ENCODE measurements at places on chromosomes 6 and 20.

DNA sequence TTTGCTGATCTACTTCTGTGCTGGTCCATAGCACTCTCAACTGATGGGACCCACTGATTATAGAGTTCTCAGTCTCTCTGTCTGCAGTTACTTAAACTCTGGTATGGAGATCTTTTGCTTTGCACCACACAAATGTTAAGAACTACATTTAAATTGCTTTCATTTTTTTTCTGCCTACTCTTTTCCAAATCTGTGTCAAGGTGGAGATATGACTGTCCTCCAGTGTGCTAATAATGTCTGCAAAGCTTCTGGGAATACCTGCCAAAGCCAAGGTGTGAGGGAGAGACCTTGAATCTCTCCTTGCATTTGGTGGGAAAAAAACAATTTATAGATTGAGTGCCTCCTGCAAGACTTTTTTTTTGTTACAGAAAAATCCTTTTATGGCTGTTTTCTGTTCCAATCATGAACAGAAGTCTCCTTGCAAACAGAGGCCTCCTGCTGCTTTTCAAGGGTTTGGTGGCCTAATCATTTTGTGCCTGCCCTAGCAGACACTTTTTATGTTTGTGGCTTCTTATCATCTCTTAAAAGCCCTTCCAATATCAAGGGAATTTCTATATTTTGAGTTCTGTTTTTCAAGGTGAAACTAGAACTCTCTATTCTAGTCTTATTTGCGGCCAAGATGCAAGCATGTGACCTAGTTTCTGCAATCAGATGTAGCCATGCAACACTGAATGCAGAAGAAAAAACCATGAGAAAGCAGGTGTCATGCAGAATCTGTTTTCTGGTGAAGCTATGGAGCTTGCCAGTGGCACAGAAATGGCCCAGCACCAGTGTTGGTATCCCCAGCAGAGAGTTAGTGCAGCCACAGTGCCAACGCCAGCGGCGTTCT is 23.2 kb upstream of the AKIRIN2 start:
- no peak for DNase-seq

DNA sequence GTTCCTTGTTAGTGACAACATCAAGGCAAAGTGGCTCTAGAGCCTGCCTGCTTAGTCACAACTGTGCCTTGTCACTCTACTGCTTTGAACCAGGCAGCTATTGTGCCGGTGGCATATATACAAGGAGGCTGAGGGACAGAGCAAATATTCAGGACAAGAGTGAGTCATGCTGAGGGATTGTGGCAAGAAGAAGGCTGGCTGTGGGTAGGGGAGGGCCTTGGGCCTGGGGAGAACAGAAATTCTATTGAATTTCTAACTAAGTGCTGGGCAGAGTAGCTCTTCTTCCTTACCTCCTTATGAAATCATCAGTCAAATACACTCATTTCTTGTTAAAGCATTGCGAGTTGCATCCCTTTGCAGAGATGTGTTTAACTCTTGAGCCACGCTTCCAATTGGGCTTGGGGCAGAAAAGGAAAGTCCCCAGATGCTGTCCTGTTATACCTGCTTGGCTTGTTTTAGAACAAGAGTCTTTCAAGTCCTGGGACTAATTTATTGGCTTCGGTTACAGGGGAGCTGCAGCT is 59.7 kb downstream of the PFDN4 start:
- no peak for DNase-seq

GRCh38 chr6:25987845-25988244 is 25.2 kb downstream of the TRIM38 start:
- DNase-seq, result no peak

DNA sequence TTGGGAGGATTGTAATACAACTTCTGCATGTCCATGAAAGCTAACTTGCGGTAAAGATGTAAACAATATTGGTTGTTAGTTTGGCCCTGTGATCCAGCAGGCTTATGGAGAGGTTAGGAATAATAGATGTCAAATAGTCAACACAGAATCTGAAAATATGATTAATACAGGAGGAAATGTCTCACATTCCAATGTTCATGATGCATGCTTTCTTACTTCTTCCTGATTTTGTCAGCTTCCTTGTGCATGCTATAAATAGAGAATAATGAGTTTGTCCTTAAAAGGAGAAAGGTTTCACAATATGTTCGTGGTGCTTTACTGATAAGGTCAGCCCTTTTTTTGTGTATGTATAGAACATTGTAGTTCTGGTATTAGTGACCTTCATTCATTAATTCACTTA is 136.7 kb downstream of the MMUT start:
- DNase-seq, result no peak

DNA sequence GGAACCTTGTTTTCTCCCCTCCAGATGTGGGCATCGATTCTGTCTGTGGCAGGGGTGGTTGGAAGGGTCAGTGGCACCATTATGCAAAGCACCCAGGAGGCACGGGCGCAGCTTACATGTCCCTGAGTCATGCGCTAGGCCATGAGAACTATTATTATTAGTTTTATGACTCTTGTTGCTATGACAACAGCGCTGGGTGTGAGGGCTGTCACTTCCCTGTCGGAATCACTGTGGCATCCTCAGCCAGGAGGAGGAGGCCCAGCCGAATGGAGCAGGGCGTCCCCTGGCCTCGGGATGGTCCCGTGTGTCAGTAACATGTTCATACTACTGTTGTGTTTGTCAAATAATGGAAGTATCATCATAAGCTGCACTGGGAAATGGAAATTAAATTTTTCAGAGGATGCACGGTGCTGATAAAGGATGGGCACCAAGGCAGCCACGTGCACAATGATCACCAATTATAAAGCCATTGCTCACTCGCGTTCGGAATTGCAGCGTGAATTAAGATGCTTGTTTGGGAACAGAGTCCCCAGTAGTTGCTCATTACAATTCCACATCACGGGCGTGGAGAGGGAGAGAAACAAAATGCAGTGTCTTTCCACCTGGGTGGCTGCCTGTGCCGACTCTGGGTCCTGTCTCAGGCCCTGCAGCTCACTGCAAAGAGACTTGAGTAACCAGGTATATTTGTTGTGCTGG is 247.9 kb downstream of the CDH4 start:
- no peak for DNase-seq

DNA sequence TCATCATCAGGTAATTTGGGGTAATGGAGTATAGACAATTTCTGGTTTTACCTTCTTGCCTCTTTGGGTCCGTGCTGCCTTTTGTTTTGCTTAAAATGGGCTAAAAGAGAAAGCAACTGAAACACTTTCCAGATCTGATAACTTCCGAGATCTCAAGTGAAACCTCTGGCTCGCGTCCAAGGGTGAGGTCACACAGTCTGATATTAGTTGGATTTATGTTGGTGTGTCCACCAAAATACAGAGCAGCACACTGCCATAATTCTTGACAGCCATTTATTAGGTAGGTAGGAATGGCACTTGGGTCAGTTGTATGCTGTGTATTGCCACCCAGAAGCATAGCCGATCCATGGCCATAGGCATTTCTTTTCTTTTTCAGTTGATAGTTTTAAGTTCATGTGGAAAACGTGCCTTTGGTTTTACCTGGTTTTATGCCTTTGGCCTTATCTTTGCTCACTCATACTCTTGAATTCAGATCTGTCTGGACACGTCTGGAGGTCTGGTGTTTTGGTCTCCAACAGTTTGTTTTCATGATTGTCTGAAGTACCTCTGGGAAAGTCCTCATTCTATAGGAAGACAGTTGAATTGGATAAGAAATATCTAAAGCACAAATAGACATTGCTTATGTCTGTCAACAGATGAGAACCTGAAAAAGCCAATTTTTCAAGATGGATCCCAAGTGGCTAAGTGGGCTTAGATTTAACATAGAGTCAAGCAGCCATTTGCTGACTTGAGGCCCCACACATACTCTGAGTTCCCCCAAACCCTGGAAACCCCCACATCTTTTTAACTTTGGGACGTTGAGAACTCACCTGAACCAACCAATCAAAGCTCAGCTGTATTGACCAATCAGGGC is 320.8 kb downstream of the SOX4 start:
- DNase-seq, result peak; percentile 36

GRCh38 chr20:37288091-37288490 is 1.4 kb upstream of the MANBAL start:
- no peak for DNase-seq

- no peak for DNase-seq
Observed at GRCh38 chr6:70889270-70889669, 67.6 kb downstream of the B3GAT2 start.

DNA sequence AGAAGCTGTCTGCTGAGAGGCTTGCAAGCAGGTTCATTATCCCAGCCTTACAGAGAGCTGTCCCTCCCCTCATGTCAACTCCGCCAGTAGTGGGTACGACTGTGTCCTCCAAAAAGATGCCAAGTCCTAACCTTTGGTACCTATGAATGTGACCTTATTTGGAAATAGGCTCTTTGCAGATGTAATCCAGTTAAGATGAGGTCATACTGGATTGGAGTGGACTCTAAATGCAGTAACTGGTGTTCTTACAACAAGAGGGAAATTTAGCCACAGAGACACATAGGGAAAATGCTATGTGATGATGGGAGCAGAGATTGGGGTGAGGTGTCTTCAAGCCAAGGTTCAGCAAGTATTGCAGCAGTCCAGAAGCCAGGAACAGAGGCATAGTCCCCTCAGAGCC is 90.8 kb upstream of the FOXP4 start:
- DNase-seq, result no peak

- no peak for DNase-seq
Observed at GRCh38 chr6:170043150-170043819, 247.6 kb downstream of the DLL1 start.

DNA sequence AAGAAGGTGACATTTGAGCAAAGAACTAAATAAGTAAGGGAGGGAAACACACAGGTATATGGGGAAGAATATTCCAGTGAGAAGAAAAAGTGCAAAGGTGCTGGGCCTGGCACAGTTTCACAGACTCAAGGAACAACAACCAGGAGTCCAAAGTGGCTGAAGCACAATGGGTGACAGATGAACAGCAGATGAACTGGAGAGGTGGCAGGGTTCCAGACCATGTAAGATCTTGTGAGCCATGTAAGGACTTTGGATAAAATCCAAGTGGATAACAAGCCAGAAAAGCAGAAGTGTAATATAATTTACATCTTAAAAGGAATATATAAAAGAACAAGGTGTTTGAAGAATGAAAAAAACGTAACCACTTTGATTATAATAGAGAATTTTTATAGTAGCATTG is 87.9 kb downstream of the MMS22L start:
- DNase-seq, result no peak

- DNase-seq, result peak; percentile 64
Observed at GRCh38 chr20:59400708-59401107, 100.3 kb downstream of the EDN3 start.

GRCh38 chr20:51463998-51464397 is 78.5 kb downstream of the NFATC2 start:
- no peak for DNase-seq

DNA sequence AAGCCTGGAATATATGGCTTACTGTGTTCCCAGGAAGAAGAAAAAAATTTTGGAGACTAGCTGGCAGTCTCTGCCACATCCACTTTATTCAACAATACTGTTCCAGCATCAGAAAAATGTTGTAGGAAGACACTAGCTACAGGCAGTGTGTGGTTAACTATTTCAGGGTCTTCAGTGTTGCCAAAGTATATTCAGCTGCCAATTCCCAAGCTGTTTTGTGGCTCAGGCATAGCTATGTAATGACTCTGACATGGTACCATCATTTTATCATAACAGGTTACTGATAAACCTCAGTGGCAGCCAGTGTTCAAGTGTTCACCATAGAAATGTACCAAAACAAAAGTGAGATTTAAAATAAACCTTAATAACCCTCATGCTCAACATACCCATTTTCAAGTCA is 503.1 kb downstream of the ADGRB3 start:
- DNase-seq, result no peak

GRCh38 chr20:7516621-7517111 is 423.6 kb downstream of the HAO1 start:
- no peak for DNase-seq

DNA sequence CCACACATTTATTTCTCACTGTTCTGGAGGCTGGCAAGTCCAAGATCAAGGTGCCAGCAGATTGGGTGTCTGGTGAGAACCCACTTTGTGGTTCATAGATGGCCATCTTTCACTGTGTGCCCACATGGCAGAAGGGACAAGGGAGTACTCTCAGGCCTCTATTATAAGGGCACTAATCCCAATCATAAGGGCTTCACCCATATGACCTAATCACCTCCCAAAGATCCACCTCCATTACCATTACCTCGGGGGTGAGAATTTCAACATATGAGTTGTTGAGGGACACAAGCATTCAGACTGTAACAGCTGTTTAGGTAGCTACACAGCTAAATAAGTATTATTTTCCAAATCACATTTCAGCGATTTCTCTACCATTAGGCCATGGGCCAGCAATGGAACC is 2.5 kb upstream of the PRND start:
- DNase-seq, result no peak

DNA sequence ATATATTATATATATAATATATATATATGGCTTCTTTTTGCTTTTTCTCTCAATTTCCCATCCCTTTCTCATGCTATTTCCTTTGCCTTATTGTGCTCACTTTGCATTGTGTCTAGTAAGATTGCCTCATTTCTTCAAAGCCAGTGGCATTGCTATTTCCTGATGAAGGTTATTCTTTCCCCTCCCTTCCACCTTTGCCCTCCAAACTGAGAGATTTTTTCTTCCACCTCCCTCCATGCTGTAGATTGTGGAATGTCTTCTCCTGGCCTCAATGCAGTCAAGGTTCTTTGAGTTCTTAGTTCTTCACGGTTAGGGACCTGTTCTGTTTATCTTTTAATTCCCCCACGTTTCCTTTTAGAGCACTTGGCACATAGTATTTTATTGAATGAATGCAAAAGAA is 17.2 kb downstream of the SH3BGRL2 start:
- no peak for DNase-seq

GRCh38 chr6:89356642-89357170 is 4.2 kb upstream of the UBE2J1 start:
- DNase-seq, result no peak

- peak; percentile 93 for DNase-seq
Observed at GRCh38 chr20:3786665-3787323, at the start of gene CENPB. TSS of gene CENPB (minus strand) at chr20:3786740. CDS start at chr20:3786483, 257 bp downstream.

- DNase-seq, result no peak
Observed at GRCh38 chr6:55886185-55886836, 10.9 kb upstream of the BMP5 start.

- DNase-seq, result no peak
Observed at GRCh38 chr6:147467428-147467827, 41.1 kb upstream of the SAMD5 start.

GRCh38 chr20:50306478-50307423 is 116.1 kb downstream of the CEBPB start:
- DNase-seq, result no peak

GRCh38 chr6:163944897-163945296 is 530.4 kb downstream of the QKI start:
- no peak for DNase-seq
